LNCaP clone FGC (cell line): ENCODE measurements at places on chromosomes 16 and 17.

DNA sequence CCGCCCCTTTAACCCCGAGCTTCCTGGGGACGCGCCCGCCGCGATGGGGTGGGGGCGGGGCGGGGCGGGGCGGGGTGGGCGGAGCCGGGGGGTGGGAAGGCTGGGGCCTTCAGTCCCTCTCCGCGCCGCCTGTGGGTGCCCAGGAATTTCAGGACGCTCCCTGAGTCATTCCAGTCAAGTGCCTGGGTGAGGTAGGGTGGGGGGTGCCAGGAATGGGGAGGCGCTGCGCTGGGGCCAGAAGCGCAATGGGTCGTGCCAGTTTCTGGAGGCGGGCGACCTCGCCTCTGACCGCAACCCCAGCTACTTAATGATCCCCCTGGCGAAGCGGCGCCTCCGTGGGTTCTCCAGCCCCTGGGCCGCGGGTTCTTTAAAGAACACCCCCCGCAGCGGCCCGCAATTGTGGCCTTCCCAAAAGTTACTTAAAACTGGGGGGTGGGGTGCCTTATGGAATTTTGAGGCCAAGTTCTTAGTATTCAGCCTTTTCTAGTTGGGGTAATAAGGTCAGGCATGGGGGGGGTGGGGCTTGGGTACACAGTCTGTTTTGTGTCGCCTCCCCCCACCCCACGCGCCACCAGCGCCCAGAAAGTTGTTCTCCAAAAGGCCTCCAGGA lies 826 bp upstream of the GSE1 start:
- DNase-seq = no peak

DNA sequence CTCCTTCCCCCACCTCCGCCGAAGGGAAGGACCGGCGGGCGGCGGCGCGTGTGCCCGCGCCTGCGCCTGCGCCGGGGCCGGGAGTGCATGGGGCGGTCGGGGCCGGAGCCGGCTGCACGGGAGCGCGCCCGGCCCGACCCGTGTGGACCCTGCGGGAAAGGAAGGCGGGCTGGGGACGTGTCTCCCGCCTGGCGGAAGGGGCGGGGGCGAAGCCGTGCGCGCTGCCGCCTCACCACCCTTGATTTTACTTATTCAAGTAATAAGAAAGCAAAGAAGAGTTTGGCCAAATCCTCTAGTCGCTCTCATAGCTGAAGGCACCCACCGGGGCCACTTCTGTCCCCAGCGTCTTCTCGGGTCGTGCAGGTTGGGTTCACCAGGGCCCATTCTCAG lies 596 bp upstream of the PFN1 start:
- DNase-seq = peak; percentile 45

DNA sequence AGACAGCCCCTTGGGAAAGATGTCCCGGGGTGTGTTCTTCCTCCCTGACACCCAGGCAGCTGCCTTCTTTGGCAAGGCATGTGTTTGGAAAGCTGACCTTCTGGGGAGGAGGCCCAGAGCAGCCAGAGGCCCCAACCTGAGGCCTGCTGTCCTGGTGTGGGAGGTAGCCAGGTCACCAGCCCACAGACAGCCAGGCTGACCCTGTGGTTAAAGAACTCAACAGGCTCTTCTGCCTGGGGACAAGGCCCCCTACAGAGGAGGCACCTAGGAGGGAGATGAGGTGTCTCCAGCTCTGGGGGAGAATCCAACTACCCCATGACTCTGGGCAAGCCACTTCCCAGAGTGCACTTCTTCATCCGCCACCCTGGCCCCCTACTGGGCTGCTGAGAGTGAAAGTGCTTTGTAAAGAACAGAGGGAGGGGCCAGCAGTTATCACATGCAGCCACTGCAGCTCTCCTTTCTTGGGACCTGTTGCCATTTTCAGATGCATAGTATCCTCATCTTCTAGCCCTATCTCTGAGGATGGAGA lies 13.1 kb upstream of the SREBF1 start:
- no peak for DNase-seq

DNA sequence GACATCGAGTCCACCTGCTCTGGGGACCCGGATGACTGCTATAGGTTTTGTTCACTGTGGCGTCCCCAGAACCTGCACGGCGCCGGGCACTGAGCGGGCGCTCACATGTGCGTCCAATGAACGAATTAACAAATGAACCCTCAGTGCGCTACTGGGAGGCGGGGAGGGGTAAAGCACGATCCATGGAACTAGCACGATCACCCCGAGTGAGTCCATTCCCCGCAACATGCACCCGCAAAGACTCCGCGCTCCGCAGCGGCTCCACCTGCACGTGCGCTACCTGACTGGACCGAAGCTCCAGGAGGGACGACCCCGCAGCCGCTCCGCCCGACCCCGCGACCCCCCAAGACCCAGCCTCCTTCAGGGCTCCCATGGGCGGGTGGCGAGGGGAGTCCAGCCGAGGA lies 491 bp downstream of the TRAP1 start:
- DNase-seq = no peak

GRCh38 chr16:58020628-58021521 lies 4.7 kb upstream of the MMP15 start:
- DNase-seq = no peak
